ENCODE measurements at places on chromosomes 1 and 21. TPM values are rescaled to one million over a fixed set of nuclear protein-coding genes. Genes with fewer than 3 reads are reported as not detected.

The RNPEP gene
- total RNA-seq: 38.5 TPM

GRCh38 chr21:40833184-40833583 is 13.8 kb downstream of the DSCAM start:
- no peak for DNase-seq

GRCh38 chr1:209809611-209810010 is 3.7 kb upstream of the IRF6 start:
- DNase-seq: no peak

GRCh38 chr1:247390116-247390791 is 25.7 kb upstream of the NLRP3 start:
- DNase-seq: peak; percentile 82

The RAB29 gene
- total RNA-seq: 22.8 TPM

- no peak for DNase-seq
These were observed 1.4 kb downstream of the ZNF697 start for GRCh38 chr1:119646521-119647227.

The CELA3A gene
- total RNA-seq: not detected

DNA sequence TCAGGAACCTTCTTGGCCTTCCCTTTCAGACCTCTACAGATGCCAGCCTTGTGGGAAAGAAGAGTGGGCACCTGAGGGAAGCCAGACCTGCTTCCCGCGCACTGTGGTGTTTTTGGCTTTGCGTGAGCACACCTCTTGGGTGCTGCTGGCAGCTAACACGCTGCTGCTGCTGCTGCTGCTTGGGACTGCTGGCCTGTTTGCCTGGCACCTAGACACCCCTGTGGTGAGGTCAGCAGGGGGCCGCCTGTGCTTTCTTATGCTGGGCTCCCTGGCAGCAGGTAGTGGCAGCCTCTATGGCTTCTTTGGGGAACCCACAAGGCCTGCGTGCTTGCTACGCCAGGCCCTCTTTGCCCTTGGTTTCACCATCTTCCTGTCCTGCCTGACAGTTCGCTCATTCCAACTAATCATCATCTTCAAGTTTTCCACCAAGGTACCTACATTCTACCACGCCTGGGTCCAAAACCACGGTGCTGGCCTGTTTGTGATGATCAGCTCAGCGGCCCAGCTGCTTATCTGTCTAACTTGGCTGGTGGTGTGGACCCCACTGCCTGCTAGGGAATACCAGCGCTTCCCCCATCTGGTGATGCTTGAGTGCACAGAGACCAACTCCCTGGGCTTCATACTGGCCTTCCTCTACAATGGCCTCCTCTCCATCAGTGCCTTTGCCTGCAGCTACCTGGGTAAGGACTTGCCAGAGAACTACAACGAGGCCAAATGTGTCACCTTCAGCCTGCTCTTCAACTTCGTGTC is 995 bp upstream of the ZBTB48 start:
- DNase-seq: no peak

- no peak for DNase-seq
These were observed 57.5 kb upstream of the IFFO2 start for GRCh38 chr1:19013826-19014548.

The TRPM2 gene
- 1.6 TPM for total RNA-seq

DNA sequence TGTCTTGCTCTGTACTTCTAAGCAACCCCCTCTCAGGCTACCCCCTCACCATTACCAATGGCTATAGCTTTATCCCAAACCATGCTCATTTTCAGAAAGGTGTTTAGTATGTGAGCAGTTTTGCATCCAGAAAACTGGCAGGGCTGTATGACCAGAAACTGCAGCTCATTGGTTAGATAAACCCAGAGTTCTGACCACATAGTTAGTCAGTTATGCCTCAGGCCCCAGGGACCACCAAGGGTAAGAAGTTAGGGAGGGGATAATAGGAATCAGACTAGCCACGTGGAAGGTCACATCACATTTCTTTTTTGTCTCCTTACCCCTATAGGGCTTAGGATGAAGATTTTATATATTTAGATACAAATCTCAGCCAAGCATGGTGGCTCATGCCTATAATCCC is 1.2 kb downstream of the ITGA10 start:
- DNase-seq: no peak

DNA sequence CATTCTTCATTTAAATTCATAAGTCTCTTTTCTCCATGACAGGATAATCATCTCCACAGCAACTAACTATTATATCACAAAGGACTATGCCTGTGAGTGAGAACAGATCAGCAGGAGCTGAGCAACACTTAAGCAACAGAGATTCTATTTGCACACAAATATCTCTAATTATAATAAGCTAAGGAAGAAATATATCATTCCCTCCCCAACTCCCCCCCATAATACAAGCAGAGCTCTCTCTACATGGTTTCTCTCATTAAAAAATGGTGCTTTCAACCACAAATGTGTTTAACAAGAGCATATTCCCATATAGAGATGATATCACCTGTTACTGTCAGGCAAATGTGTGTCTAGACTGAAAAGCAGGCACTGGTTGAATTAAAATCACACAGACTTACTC is 34.5 kb upstream of the NIBAN1 start:
- no peak for DNase-seq

- no peak for DNase-seq
These were observed 3.2 kb upstream of the OR2AK2 start for GRCh38 chr1:247961791-247962190.

DNA sequence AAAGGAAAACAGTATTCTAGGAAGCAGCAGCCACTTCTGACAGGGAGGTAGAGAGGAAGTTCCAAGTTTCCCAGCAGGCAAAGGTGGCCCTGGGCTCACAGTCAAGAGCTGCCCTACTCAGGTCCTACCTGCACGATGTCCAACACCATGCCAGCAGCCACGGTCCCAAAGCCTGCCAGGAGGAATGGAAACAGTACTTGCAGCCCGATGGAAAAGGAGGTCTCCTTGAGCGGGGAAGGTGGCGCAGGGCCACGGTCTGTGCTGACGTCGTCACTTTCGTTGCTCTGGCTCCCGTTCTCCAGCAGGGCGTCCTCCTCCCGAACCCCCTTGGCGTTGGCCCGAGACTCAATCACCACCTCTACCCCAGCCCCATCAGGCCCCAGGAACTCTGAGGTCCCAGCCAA is 3.1 kb downstream of the SLC41A1 start:
- no peak for DNase-seq

- no peak for DNase-seq
These were observed 67.6 kb upstream of the PDE4B start for GRCh38 chr1:65725064-65725463.

DNA sequence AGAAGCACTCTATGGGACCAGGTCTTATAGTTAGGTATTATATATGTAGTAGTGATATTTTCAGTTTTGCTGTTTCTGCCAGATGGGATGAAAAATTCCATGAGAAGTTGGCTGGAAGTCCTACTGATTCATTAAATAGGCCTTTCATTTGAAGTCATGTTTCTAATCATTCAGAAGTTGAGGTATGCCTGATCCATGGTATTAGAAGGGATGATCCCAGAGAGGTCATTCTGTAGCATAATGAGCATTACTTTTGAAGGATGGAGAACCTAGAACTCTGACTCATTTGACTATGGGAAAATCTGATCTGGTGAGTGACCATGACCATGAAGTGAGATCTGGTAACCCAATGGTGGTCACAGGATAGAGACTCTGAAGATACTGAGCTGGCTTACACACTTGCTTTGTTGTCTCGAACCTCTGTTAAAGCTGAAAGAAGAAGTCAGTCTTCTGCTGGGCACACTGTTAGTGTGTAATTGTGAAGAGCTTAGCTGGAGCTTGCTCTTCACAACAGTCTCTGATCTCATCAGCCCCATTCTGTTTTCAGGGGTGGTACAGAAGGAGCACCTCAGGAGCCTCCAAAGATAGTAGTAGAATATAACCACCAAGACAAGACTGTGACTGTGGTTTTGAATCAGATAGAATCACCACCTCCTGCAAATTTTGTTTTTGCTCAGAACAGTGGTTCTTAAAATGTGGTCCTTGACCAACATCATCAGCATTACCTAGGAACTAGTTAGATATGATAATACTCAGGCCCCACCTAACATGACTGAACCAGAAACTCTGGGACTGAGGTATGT is 9.0 kb downstream of the MGST3 start:
- DNase-seq: no peak

The CFHR4 gene
- total RNA-seq: not detected

The KCNJ15 gene
- total RNA-seq: not detected

DNA sequence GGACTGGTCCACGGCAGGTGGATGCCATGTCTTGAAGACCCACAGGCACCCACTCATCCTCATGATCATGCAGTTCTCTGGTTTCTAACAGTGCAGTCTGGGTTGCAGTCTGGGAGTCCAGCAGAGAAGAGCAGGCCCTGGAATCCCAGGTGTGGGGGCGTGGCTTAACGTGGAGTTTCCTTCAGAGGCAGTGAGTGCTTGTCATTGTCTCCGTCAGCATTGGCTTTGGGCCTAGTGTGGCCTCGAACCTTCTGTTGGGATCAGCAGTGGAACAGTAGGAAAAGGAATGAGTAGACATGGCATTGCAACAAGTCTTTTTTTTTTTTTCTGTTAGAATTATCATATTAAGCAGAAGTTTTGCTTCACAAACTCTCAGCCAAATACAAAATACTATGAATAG is 12.8 kb downstream of the LGALS8 start:
- DNase-seq: no peak

The CHI3L2 gene
- not detected for total RNA-seq

Data from sigmoid colon (tissue), 7 donors.